ENCODE measurements at places on chromosomes 3 and 15.

- DNase-seq, result peak; percentile 75
These were observed 12.3 kb downstream of the CPNE9 start for GRCh38 chr3:9715764-9716437.

GRCh38 chr3:52834871-52835501, at the start of gene MUSTN1:
Gene MUSTN1, minus strand, starts transcription at chr3:52835019. Its CDS starts 71 bp downstream, at chr3:52834948.
- DNase-seq, result peak; percentile 97

- no peak for DNase-seq
These were observed 49.0 kb upstream of the FGD5 start for GRCh38 chr3:14769544-14770325.

DNA sequence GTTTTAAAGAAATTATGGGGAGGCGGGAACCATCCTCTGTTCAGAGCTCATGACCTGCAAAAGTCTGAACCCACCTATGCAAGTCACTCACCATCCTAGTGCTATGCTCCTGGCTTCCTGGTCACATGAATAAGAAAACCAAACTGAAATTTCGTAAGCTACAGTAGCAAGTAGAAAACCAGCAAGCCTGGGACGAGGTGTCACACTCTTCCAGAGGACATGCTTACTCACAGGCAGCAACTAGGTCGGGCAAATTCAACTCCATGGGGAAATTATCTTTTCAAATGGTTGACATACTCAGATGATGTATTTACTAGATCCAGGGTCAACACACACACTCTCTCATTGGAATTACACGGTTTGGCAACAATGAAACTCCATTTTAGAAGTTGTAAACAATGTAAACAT, 31.3 kb downstream of the LDHAL6B start:
- DNase-seq, result no peak

DNA sequence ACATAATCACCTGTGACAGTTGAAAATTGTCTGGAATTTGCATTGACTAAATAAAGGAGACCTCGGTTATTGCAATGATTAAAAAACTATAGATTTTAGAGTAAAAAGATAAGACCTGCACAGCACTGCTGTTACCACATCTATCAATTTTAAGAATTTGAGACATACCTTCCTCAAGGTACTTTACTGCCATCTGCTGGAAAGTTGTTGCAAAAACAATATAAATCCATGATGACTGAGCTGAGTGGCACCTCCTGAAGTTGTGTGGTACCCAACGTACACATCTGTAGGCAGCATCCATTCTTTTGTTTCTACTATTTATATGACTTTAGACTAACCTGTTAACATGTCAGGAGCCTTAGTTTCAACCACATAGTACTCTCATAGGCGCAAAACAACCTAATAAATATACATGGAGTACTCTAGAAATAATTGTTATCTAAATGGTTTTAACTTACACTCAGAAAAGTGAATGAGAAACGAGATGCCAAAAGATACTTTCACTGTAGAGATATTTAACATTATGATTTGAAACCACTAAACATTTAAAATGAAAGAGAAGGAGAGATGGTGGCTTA, 106.7 kb downstream of the GHSR start:
- DNase-seq, result no peak

- DNase-seq, result no peak
These were observed 121.0 kb upstream of the MBNL1 start for GRCh38 chr3:152147748-152148147.

DNA sequence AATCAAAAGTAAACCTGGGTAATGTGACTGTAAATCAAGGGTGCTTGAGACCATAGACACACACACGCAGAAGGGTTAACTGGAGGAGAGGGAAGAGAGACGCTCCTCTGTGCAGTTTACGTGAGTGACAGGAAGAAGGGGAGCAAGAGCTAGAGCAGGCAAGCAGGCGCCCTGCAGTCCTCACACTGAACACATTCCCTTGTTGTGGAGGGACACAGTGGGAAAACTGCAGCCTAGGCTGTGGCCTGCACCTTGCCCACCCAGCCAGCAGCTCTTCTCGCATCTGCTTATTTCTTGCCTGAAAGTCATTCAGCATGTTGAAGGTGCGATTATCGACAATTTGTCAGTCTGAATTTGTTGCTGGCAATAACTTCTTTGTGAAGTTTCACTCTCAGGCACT, 24.2 kb downstream of the SOX2 start:
- DNase-seq, result no peak

DNA sequence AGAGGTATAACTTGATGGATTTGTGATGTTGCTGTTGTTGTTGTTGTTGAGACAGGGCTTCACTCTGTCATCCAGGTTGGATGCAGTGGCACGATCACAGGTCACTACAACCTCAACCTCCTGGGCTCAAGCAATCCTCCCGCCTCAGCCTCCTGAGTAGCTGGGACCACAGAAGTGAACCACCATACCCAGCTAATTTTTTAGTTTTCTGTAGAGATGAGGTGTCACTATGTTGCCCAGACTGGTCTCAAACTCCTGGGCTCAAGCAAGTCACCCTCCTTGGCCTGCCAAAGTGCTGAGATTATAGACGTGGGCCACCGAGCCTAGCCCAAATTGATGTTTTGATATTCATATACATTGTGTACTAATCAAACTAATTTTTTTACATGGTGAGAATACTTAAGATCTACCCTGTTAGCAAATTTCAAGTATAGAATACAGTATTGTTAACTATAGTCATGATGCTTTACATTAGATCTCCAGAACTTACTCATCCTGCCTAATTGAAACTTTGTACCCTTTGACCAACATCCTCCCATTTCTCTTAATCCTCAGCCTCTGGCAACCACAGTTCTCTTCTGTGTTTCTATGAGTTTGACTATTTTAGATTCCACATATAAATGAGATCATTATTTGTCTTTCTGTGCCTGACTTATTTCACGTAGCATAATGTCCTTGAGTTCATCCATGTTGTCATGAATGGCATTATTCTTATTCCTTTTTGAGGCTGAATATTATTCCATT, 23.2 kb downstream of the LMCD1 start:
- DNase-seq, result no peak
